K562 (cell line): ENCODE measurements at places on chromosomes 6 and 20. TPM values are rescaled to one million over a fixed set of nuclear protein-coding genes. Genes with fewer than 3 reads are reported as not detected.

DNA sequence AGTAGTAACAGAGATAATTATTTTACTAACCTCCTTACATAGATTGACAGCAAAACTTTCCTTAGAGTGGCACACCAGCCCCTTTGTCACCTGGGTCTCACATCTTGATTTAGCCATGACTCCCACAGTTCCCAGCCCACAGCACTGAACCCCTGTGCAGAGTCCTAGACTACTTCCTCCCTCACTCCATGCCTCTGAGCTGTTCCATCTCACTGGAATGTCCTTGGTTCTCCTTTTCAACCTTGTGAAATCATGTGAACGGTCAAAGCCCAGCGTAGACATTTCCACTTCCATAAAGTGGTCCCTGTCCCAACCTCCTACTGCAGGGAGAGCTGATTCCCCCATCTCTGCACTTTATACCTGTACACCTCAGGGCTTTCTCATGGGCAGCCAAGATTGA, 19.7 kb downstream of the CGA start:
- DNase-seq: no peak
- H3K27ac ChIP-seq: no peak overlapping the region
- no peaks in the 10 kb centered on the region for H3K27me3 ChIP-seq
- H3K4me3 ChIP-seq: no peak overlapping the region
- no peaks in the 10 kb centered on the region for H3K36me3 ChIP-seq

- H3K4me3 ChIP-seq: no peak overlapping the region
- no peaks in the 10 kb centered on the region for H3K27me3 ChIP-seq
- H3K36me3 ChIP-seq: no peaks in the 10 kb centered on the region
Observed at GRCh38 chr6:93278241-93278640, 141.1 kb downstream of the EPHA7 start.

- peak; percentile 43 for DNase-seq
- H3K27ac ChIP-seq: no peak overlapping the region
Observed at GRCh38 chr20:51700809-51701285, 67.3 kb downstream of the ATP9A start.

The SLC22A2 gene
- total RNA-seq: not detected in 2 replicates

The CFAP61 gene
- total RNA-seq: not detected in 2 replicates

The RBPJL gene
- not detected in 2 replicates for total RNA-seq

- no peak overlapping the region for H3K27ac ChIP-seq
- no peak for DNase-seq
- no peaks in the 10 kb centered on the region for H3K4me1 ChIP-seq
- no peaks in the 10 kb centered on the region for H3K36me3 ChIP-seq
Observed at GRCh38 chr20:44291754-44292153, 19.2 kb downstream of the FITM2 start.

DNA sequence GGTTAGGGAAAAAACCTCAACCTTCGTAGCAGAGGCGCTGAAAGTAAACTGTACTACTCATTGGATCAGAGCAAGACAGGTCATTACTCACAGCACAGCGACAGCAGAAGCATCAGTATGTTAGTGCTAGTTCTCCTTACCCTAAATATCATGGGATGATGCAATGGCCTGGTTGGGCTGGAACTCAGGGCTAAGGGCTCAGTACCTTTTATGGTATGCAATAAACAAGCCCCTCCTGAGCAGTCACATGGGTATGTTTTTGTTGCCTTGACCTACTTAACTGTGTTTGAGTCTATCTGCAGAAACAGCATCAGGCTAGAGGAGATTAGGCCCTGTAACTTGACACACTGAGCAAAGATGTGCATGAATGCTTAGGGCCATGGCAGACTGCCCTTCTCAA, 369.4 kb upstream of the IMPG1 start:
- no peaks in the 10 kb centered on the region for H3K36me3 ChIP-seq
- H3K27me3 ChIP-seq: no peaks in the 10 kb centered on the region
- H3K27ac ChIP-seq: no peak overlapping the region
- no peak for DNase-seq
- no peak overlapping the region for H3K4me3 ChIP-seq
- no peaks in the 10 kb centered on the region for H3K4me1 ChIP-seq

- no peaks in the 10 kb centered on the region; the same call in 1 of the 2 replicates for H3K27me3 ChIP-seq
- H3K27ac ChIP-seq: no peak overlapping the region
- DNase-seq: no peak
- H3K36me3 ChIP-seq: no peaks in the 10 kb centered on the region
- H3K4me3 ChIP-seq: no peak overlapping the region
- no peaks in the 10 kb centered on the region for H3K4me1 ChIP-seq
Observed at GRCh38 chr6:113647143-113647889, 209.8 kb upstream of the MARCKS start.
